ENCODE measurements at places on chromosomes 1 and 21.

- no peak for DNase-seq
Measured at GRCh38 chr1:162343470-162343869, 33.2 kb downstream of the SPATA46 start.

GRCh38 chr1:55530749-55531478 is 315.8 kb upstream of the USP24 start:
- no peak for DNase-seq

DNA sequence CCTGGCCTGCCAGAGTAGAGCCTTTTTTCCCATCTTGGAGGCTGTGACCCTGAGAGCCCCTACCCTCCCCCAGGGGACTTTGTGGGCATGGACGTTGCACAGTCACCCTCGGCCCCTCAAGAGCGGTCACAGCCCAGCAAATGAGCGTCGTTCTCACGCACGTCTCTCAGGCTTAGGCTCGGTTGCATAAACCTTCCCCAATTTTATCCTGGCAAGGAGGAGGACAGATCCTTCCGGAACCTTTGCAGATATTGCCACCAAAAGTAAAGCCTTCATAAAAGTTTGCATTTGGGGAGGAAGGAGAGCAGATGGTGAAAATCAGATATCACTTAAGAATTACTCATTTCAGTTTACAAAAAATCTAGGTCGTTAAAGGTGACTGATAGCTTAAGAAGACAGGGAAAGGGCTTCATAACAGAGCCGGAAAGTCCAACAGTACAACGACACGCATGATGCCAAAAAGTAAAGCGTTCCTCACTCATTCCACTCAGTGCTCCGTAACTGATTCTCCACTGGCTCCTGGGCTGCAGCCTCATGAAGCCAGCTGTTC is 29.3 kb downstream of the PDE9A start:
- no peak for DNase-seq

- DNase-seq: no peak
Measured at GRCh38 chr1:214574598-214575411, 23.4 kb upstream of the PTPN14 start.

DNA sequence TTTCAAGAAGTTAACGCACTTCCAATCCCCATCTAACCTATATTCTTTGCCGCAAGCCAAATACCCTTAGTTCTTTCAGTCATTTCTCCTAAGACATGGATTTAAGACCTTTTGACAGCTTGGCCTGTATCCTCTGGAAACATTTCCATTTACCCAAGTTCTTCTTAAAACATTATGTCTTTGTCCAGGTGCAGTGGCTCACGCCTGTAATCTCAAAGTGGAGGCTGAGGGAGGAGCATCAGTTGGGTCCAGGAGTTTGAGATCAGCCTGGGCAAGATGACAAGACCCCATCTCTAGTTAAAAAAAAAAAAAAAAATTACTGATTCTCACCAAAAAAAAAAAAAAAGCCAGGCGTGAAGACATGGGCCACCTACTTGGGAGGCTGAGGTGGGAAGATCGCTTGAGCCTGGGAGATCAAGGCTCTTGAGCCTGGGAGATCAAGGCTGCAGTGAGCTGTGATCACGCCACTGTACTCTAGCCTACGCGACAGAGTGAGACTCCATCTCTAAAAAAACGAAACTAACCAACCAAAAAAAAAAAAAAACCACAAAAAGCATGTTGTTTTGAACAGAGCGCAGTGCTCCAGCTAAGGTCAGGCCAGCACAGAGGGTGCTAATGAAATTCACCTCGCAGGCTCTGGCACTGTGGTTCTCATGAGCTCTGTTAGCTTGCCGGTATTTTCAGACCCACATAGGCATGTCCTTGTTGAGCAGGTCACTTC is 36.0 kb downstream of the NUAK2 start:
- no peak for DNase-seq

- no peak for DNase-seq
Measured at GRCh38 chr1:2638466-2639115, 5.8 kb upstream of the MMEL1 start.

DNA sequence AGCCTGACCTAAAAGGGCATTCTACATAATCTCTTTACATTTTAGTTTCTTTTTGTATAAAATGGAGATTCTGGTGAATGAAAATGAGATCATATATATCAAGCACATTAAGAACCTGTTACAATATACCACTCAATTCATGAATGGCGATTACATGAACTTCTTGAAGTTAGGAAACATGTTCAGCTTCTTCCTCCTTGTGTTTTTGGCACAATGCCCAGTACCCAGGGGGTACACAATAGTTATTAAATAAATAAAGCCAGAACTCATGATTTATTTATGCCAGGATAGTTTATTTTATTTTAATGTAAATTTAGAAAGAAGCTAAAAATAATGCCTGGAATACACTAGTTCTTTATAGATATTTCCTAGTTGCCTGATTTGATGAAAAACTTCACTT is 186.0 kb upstream of the PTGFR start:
- no peak for DNase-seq

GRCh38 chr1:43703836-43704235 is 3.5 kb upstream of the ST3GAL3 start:
- no peak for DNase-seq

Measured in cortex of kidney (tissue), 1 donor.